Chondrocyte (in vitro differentiated cells): ENCODE measurements at places on chromosomes 11 and 22. TPM values are rescaled to one million over a fixed set of nuclear protein-coding genes. Genes with fewer than 3 reads are reported as not detected.

NTM gene
- total RNA-seq = 92.1 to 122 TPM (median 97.0 TPM) in 3 replicates

ARRB1 gene
- 14.4 to 19.1 TPM (median 16.6 TPM) in 3 replicates for total RNA-seq

SLC22A6 gene
- total RNA-seq = not detected in 3 replicates

ADORA2A gene
- 2.3 to 3.6 TPM (median 2.4 TPM) in 3 replicates for total RNA-seq

DNA sequence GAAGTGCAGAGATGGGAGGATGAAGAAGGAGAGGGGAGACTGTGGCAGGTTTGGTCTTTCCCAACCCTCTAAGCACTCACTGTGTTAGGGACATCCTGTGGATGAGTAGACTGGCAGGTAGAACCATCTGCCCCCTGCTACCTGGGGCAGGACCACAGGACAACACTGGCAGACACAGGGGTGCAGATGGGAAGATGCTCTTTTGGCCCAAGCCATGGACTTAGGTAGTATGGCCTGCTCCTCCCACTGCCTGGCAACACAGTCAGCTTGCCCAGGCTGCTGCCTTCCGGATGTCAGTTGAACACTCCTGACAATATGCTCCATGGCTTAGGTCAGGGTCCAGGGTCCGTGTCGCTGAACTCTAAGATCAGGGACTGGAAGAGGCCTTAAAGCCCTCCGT, 140.7 kb upstream of the NAV2 start:
- no peak for DNase-seq
